Right forelimb (tissue), 1 donor: ENCODE measurements at places on chromosomes 12 and 14.

GRCh38 chr12:47349137-47350061 lies 269.6 kb upstream of the AMIGO2 start:
- DNase-seq, result no peak

GRCh38 chr14:44448951-44449358 lies 58.1 kb downstream of the FSCB start:
- no peak for DNase-seq

DNA sequence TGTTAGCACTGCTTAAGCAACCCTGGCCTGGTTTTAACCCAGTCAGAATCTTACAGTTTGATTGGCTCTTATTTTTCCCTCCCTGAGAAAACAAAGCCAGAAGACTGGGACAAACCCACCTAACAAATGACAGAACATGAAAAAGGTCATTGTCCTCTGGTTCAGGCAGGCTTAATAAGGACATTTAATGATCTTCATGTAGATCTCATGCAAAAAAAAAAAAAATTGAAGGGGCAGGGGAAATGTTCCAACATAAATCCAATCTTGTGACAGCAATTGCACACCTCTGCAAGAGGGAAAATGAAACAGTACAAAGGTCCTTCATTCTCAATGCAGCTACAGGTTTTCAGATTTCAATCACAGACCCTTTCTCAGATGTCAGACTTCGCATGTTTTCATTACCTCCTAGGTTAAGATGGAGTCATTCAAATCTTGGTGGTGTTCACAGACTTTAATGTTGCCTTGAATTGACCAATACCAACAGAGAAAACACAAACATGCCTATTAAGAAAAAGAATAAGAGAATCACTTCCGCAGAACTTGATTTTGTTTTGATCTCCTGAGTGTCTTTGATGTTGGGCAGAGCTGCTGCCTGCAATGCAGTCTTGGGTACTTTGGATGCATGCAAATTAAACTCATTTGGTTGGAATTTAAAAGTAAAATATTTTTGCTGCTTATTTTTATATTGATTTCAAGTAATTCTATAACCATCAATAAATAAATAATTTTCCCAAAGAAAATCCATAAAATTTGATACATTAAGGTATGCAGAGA lies 359.0 kb downstream of the BTG1 start:
- DNase-seq, result no peak

- no peak for DNase-seq
Observed at GRCh38 chr12:46933947-46934346, 108.2 kb upstream of the SLC38A4 start.

DNA sequence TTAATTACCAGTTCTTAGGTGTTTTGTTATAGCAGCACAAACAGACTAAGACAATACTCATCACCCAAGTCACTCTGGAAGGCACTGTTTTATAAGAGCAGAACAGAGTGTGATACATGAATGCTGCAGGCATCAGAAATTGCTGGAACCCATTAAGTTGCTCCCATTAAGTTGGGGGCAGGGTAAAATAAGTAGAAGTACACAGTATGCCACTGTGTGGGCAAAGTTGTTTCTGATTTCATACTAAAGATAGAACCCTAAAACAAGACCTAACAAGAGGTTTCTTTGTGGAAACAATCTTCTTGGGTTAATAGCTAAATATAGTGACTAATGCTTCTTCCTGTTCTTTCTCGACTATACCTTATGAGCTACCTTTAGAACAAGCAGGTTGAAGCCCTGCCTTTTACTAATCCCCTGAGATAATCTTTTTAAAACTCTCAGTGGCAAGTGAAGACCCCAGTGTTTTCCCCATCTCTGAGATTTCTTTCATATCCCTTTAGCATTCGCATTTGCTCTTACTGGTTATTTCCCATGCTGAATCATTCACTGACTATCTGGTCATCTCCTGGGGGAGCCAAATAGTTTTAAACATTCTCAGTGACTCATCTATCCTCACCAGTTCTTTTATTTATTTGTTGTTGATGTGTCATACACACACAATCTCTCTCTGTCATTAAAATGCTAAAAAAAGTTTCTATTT lies 52.3 kb downstream of the SOCS2 start:
- no peak for DNase-seq

- no peak for DNase-seq
Observed at GRCh38 chr12:14356147-14356546, 9.3 kb upstream of the ATF7IP start.

DNA sequence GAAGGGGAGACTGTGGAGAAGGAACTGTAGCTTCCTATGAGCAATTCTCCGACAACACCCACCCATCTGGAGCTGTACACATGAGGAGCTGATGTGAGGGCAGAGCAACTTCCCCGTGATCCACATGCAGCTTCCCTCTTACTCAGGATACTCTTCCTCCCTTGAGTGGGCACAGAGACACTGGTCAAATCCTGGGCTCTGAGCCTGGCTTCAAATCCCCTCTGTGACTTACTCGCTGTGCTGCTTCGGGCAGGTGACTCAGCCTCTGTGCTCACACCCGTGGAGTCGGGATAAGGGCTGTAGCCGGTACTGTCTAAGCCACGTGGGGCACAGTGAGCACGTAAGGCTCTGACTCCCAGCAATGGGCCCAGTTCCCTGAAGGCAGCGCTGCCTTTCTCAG lies 31.1 kb downstream of the ZFYVE21 start:
- no peak for DNase-seq

DNA sequence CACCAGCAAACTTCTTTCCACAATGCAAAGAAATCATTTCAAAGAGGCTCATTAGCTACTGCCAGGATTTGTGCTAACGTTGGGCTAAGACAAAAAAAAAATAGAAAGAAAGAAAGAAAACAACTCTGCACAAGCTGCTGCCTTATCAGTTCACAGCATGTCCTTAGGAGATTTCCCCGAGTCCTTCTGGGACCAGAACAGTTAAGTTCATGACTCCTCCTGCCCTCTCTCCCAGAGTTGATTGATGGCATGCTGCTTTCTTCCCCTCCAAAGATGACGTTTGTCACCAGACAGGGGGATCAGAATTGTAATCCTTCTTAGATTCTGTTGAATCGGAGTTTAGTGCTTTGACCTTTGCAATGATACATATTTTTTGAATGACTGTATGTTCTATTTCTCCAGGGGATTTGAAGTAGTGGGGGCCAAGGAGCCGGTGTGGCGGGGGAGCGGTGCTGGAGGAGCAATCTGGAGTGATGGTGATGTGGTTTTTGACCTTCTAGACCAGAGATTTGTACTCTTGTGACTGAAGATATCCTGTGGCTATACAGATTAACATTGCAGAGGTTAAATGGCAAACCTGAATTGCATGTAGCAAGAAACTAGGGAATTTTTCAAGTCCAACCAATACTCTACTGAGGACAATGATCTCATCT lies 409.2 kb upstream of the TMPO start:
- no peak for DNase-seq

- DNase-seq, result no peak
Observed at GRCh38 chr12:55499810-55500252, 7.7 kb downstream of the OR6C68 start.

DNA sequence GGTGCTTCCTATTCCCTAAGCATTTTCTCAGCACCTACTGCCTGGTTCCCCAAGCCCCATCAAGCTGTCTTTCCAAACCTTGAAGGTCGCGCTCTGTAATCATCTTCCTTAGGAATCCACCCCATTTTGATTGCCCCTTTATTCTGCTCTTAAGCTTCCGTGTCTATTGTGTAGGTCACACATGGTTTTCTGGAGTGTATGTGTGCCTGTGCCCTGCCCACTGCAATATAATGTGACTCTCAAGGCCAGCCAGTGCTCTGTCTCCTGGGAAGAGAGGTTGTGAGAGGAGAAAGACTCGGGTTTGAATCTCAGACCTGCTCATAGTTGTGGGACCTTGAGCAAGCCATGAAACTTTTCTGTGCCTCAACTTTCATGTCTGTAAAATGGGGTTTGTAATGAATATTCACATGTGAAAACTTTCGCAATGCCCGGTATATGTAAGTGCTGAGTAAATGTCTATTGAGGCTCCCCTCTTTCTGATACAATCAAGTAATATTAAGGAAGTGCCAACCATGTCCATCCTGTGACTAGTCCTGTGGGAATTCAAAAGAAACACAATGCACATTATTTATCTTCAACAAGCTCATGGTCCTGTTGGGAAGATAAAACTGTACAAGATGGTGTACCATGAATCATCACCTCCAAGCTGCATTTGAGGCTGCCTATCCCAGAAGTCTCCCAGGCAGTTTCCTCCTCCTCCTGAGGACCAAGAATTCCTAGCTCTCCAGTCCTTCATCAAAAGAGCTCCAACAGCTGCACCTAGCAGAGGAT lies 774 bp upstream of the KRT75 start:
- no peak for DNase-seq

GRCh38 chr14:63431466-63431865 lies 111.7 kb downstream of the PPP2R5E start:
- DNase-seq, result no peak

DNA sequence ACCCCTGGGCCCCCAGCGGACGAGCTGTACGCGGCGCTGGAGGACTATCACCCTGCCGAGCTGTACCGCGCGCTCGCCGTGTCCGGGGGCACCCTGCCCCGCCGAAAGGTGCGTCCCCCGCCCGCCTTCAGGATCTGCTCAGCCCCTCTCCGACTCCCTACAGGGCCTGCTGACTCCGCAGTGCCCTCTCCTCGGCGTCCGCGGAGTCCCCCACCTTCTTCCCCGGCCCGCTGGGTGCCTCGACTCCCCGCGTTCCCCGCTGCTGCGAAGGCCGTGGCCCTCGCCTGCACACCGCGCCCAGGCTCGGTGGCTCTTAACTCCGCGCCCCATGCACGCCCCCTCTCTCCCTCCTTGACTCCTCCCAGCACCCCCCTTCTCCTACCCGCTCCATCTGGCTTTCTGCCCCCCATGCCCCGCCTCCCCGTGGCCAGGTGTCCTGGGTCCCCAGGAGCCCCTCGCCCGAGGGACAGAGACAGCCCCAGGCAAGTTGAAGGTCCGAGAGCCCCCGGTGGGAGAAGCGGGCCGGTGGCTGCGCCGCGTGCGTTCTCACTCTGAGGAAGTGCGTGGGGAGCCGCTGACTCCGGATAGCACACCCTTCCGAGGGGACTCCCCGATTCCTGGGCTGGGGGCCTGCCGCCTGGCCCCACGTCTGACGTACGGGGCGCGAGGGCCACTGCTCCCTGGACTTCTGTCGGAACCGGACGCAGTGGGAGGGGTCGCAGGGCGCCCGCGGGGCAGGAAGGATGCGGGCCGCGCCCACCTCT lies 594 bp downstream of the TAMALIN start:
- peak; percentile 74 for DNase-seq

DNA sequence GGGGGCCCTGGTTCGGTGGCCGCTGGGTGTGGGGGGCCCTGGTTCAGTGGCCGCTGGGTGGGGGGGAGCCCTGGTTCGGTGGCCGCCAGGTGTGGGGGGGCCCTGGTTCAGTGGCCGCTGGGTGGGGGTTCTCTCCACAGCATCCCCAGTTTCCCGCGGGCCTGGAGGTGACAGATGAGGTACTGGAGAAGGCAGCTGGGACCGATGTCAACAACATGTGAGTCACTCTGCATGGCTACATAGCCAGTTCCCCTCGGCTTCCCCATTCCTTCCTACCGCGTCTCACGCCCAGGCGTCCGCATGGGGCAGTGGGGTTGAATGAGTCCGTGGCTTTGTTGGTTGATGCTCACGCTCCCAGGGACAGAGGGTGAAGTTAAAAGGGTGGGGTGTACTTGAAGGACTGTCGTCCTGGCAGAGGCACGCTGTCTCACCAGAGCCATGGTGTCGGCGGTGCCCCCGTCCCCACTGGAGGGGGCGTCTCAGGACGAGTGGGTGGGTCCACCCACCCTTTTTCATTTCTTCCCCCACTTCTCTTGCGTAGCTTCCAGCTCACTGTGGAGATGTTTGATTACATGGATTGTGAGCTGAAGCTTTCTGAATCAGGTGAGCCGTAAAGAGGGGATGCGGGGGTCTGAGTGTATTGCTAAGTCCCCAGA lies 15.6 kb downstream of the HIP1R start:
- DNase-seq, result no peak

- no peak for DNase-seq
Observed at GRCh38 chr12:54891717-54892478, 37.6 kb downstream of the MUCL1 start.

DNA sequence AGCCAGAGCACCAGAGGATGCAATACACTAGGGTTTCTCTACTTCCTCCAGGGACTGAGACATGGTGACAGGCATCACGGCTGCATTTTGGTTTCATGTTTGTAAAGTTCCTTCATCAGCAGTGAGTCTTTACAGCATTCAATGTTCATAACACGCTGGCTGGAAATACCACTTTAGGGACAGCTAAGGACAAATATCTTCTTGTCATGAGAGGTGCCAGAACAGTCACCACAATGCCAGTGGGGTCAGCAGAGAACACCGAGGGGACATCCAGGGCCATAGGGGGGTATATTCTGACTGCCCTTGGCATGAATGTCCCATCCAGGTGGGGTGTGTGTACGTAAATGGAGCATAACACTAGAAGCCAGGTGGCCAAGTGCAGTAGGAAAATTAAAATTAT lies 72.3 kb downstream of the CCDC60 start:
- DNase-seq, result no peak
